ENCODE measurements at places on chromosomes 16 and 17.

DNA sequence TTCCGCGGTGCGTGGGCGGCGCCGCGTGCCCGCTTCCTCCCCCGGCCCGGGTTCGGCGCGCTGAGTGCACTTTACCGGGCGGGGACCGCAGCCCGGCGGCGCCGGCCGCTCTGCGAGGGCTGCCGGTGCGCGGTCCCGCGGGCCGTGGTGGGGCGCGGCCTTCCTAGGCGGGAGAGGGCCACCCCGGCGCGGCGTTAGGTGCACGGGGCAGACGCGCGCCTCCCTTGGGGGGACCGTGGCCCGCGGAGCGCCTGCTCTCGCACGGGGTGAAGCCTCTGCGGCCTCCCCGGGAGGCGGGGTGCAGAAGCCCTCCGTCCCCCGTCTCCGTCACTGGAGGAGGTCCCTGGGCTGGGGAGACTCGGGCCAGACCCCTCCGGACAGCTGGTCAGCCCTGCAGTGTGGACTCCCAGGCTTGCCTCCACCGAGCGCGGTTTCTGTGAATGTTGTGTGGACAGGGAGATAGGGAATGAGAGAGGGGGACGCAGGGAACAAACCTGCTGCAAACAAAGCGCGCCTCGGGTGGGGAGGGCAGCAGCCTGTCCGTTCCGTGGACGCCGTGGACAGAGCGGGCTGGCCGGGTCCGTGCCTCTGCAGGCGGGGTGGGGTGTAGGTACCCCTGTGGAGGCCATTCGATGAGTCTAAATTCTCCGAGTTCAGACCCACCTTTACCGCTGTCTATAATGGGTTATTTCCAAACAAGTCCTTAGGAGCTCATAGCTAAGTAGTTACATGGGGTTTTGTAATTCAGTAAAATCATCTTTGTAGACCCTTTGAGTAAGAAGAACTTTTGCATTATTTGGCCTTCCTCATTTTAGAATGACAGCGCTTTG, 721 bp downstream of the TBCD start:
- H3K4me3 ChIP-seq: peak overlapping the region; percentile 85
- peaks cover 22% of the 10 kb centered on the region for H3K36me3 ChIP-seq
- H3K27ac ChIP-seq: peak overlapping the region; percentile 69
- peaks cover 29% of the 10 kb centered on the region for H3K4me1 ChIP-seq

- H3K4me1 ChIP-seq: peaks cover 9% of the 10 kb centered on the region
- no peak overlapping the region for H3K4me3 ChIP-seq
- peaks cover 17% of the 10 kb centered on the region for H3K27me3 ChIP-seq
- H3K36me3 ChIP-seq: no peaks in the 10 kb centered on the region
Measured at GRCh38 chr17:74015316-74015715, 188.2 kb upstream of the RPL38 start.

DNA sequence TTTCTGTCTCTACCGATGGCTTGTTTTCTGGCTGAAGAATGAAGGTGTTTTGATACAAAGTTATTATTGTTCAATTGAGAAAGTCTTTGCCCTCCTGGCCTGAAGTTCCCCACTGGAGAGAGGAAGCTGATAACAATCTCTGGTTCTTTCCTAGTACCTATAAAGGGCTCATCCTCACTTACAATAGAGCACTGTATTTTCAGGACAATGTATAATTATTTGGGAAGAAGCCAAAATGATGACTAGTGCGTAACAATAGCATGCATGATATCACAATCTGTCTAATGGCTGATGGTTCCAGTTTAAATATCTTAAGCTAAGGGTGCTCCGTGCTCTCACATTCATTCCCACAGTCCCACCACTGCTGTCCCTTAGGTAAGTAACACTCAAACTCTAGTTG, 230.7 kb downstream of the IRX3 start:
- DNase-seq: no peak
- H3K27ac ChIP-seq: no peak overlapping the region
- H3K4me1 ChIP-seq: no peaks in the 10 kb centered on the region
- no peaks in the 10 kb centered on the region for H3K27me3 ChIP-seq
- no peak overlapping the region for H3K4me3 ChIP-seq

- no peak overlapping the region for H3K27ac ChIP-seq
- H3K27me3 ChIP-seq: no peaks in the 10 kb centered on the region
- no peaks in the 10 kb centered on the region for H3K36me3 ChIP-seq
- no peak overlapping the region for H3K4me3 ChIP-seq
Measured at GRCh38 chr16:76598498-76598897, 321.3 kb downstream of the CNTNAP4 start.

GRCh38 chr16:2196162-2196980, at the start of gene CASKIN1:
Gene CASKIN1, minus strand, starts transcription at chr16:2196605. Its CDS starts 173 bp downstream, at chr16:2196432.
- peaks cover 6% of the 10 kb centered on the region for H3K4me1 ChIP-seq
- peak within 1 kb of the TSS; percentile 29 for H3K4me3 ChIP-seq
- H3K27me3 ChIP-seq: peaks cover 35% of the 10 kb centered on the region
- H3K27ac ChIP-seq: no peak within 1 kb of the TSS

- peak overlapping the region; percentile 8 for H3K27ac ChIP-seq
- peaks cover 75% of the 10 kb centered on the region for H3K36me3 ChIP-seq
- H3K4me3 ChIP-seq: no peak overlapping the region
- DNase-seq: no peak
- no peaks in the 10 kb centered on the region for H3K27me3 ChIP-seq
Measured at GRCh38 chr17:32458371-32458770, 14.1 kb downstream of the PSMD11 start.

- peak; percentile 92 for DNase-seq
- no peaks in the 10 kb centered on the region for H3K36me3 ChIP-seq
- H3K4me3 ChIP-seq: peak overlapping the region; percentile 78
- peaks cover 29% of the 10 kb centered on the region for H3K4me1 ChIP-seq
- H3K27me3 ChIP-seq: peaks cover 9% of the 10 kb centered on the region
- peak overlapping the region; percentile 57 for H3K27ac ChIP-seq
Measured at GRCh38 chr17:1629504-1630310, 1.1 kb upstream of the SLC43A2 start.

GRCh38 chr17:27343977-27344607, 50.2 kb downstream of the WSB1 start:
- H3K27ac ChIP-seq: no peak overlapping the region
- peaks cover 2% of the 10 kb centered on the region for H3K27me3 ChIP-seq
- no peaks in the 10 kb centered on the region for H3K36me3 ChIP-seq
- H3K4me1 ChIP-seq: peaks cover 28% of the 10 kb centered on the region

GRCh38 chr17:28745786-28746411, 2.1 kb downstream of the TRAF4 start:
- no peaks in the 10 kb centered on the region for H3K27me3 ChIP-seq
- DNase-seq: no peak
- H3K4me3 ChIP-seq: peak overlapping the region; percentile 92
- H3K27ac ChIP-seq: peak overlapping the region; percentile 56
- H3K36me3 ChIP-seq: peaks cover 40% of the 10 kb centered on the region

DNA sequence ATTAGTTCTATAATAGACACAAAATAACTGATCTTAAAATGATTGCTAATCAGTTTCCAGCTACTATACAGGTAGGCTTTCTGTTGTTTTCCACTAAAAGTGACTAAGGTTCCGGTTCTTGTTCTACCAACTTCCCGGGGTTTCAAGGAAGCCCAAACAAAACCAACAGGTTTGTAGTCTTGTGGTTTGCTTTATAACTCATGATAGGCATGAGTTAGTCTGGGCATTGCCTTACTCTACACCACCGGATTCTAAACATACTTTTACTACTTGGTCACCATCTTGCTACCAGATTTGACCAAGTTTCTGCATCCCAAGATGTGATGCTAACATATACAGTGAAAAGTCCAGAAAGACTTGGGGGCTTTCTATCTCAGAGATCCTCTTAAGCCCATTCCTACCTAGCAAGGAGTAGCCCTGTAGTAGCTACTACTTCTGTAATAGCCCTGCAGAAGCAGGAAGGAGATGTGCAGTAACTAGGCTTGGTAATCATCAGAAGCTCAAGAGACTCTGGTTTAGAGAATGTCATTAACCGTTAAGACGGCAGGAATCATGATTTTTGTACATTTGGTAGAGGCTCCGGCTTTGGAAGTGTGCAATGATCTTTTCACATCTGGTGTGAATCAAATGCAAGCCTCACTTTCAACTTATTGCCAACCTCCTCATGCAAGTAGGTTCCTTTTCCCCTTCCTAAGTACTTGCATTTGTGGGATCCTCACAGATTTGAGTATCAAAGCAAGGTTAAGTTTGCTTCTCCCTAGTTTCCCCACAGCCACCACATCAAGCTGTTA, 1.6 kb downstream of the FAM117A start:
- H3K27ac ChIP-seq: peak overlapping the region; percentile 57
- peak overlapping the region; percentile 88 for H3K4me3 ChIP-seq
- no peak for DNase-seq
- peaks cover 8% of the 10 kb centered on the region for H3K36me3 ChIP-seq
- peaks cover 64% of the 10 kb centered on the region for H3K4me1 ChIP-seq

DNA sequence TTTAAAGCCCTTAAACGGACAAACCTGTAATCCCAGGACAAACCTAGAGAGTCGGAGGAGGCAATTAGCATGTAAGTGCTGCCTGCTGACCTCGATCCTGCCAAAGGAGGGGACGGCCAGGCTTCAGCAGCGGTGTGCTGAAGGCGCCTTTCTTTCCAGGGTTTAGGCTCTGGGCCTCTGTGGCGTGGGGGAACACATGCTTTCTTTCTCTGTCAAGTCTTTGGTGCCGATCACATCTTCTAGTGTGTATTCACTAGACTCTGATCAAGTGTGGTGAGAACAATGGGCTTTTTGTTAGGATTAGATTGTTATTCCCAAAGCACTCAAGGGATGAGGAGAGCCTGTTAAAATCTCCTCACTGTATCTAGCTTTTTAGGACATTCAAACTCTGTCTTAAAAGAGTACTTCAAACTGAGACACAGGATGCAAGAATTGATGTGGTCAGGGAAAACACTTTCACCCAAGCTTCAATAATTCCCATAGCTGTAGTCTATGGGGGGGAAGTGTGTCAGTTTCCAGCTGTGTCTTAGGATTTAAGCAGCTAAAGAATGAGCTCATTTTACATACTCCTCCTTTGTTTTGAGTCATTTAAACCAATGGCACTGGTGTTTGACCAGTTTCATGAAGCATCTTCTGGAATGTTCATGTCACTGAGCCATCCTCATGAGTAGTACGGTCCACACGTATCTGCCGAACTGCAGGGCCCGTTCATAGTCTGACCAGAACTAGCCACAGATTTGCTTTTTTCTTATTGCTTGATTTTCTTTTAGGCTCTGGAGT, 51.2 kb downstream of the RPA1 start:
- no peaks in the 10 kb centered on the region for H3K27me3 ChIP-seq
- H3K36me3 ChIP-seq: peaks cover 67% of the 10 kb centered on the region
- no peak overlapping the region for H3K27ac ChIP-seq
- H3K4me3 ChIP-seq: no peak overlapping the region

- H3K4me3 ChIP-seq: no peak overlapping the region
- H3K4me1 ChIP-seq: peaks cover 2% of the 10 kb centered on the region
- H3K27me3 ChIP-seq: peaks cover 11% of the 10 kb centered on the region
- peaks cover 1% of the 10 kb centered on the region for H3K36me3 ChIP-seq
- no peak for DNase-seq
Measured at GRCh38 chr16:54425068-54425467, 138.5 kb upstream of the IRX3 start.

DNA sequence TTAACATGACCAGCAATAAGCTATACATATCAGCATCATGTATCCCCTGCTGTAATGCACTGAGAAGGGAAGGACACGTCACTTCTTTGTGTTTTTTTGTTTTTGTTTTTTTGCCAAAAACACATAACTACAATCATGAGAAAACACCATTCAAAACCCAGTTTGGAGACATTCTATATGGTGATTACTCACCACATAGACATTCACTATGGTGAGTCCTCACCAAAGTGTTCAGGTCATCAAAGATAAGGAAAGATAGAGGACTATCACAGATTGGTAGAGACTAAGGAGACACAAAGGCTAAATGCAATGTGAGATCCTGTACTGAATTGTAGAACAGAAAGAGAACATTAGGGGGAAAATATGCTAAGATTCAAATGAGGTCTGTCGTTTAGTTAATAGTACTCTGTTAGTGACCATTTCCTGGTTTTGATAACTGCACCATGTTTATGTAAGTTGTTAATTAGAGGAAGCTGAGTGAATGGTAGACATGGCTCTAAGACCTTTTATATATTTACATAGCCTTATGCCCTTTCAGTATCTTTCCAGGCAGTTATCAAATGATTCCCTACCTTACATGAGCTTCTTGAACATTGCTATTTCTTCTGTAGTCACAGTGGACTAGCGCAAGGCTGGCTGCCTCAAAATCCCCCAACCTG, 46.6 kb downstream of the PIK3R5 start:
- H3K4me1 ChIP-seq: peaks cover 70% of the 10 kb centered on the region
- H3K27me3 ChIP-seq: no peaks in the 10 kb centered on the region
- H3K36me3 ChIP-seq: peaks cover 43% of the 10 kb centered on the region

GRCh38 chr16:76518781-76519180, 241.6 kb downstream of the CNTNAP4 start:
- H3K36me3 ChIP-seq: no peaks in the 10 kb centered on the region
- no peaks in the 10 kb centered on the region for H3K4me1 ChIP-seq
- no peak overlapping the region for H3K27ac ChIP-seq
- no peak for DNase-seq

DNA sequence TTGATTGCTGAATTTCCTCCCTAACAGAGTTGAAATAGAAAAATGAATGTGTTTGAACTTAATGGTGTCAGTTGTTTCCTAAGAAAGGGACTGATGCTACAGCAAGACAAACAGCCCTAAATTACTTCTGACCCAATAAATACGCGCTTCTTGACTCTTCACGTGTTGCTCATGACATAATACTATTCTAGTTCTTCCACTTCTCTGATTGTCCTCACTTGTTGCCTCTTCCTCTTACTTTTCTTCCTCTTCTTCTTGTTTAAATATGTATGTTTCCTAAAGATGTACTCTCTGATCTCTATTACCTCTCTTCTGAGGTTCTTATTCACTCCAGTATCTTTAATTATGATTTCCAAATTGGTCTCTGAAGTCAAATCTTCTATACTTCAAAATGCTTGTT, 32.4 kb downstream of the RNF43 start:
- DNase-seq: no peak
- no peak overlapping the region for H3K27ac ChIP-seq
- no peaks in the 10 kb centered on the region for H3K27me3 ChIP-seq
- peaks cover 44% of the 10 kb centered on the region for H3K4me1 ChIP-seq
- peaks cover 3% of the 10 kb centered on the region for H3K36me3 ChIP-seq

- peaks cover 22% of the 10 kb centered on the region for H3K36me3 ChIP-seq
- no peaks in the 10 kb centered on the region for H3K27me3 ChIP-seq
- no peak for DNase-seq
- no peak overlapping the region for H3K27ac ChIP-seq
- no peak overlapping the region for H3K4me3 ChIP-seq
Measured at GRCh38 chr17:76394166-76394565, 9.8 kb downstream of the SPHK1 start.

DNA sequence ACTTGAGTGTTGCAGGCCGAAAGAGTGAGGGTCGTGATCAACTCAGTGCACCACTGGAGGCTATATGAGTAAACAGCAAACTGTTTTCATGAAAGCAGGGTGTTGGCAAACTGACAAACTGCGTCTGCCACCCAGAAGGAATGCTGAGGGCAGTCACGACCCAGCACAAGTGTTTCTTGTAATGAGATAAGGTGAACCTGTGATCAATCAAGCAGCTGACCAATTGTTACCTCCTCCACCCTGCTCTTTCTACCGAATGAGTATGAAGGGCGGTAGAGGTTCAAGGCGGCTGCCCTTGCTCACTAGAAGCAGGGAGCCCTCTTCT, 5.5 kb upstream of the SRL start:
- H3K27ac ChIP-seq: no peak overlapping the region
- H3K36me3 ChIP-seq: peaks cover 2% of the 10 kb centered on the region
- H3K4me3 ChIP-seq: no peak overlapping the region
- no peaks in the 10 kb centered on the region for H3K27me3 ChIP-seq

- peaks cover 3% of the 10 kb centered on the region for H3K27me3 ChIP-seq
- H3K27ac ChIP-seq: no peak overlapping the region
- H3K4me1 ChIP-seq: no peaks in the 10 kb centered on the region
Measured at GRCh38 chr17:30570596-30571265, 93.5 kb downstream of the GOSR1 start.
